Left hindlimb (tissue), 1 donor: ENCODE measurements at places on chromosomes 6 and 20.

DNA sequence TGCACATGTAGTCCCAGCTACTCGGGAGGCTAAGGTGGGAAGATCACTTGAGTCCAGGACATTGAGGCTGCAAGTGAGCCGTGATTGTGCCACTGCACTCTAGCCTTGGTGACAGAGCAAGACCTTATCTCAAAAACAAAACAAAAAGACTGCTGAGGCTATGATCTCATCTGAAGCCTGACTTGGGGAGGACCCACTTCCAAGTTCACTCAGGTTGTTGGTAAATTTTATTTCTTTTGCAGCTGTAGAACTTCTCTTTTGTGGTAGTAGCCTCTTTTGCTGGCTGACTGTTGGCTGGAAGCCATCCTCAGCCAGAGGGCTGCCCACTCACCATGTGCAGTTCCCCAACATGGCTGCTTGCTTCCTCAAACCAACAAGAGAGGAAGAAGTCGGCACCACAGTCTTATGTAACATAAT, 36.8 kb upstream of the ME1 start:
- no peak for DNase-seq

- no peak for DNase-seq
Measured at GRCh38 chr20:11186301-11187008, 512.7 kb upstream of the JAG1 start.

- peak; percentile 80 for DNase-seq
Measured at GRCh38 chr6:42453654-42454427, 2.1 kb upstream of the TRERF1 start.

DNA sequence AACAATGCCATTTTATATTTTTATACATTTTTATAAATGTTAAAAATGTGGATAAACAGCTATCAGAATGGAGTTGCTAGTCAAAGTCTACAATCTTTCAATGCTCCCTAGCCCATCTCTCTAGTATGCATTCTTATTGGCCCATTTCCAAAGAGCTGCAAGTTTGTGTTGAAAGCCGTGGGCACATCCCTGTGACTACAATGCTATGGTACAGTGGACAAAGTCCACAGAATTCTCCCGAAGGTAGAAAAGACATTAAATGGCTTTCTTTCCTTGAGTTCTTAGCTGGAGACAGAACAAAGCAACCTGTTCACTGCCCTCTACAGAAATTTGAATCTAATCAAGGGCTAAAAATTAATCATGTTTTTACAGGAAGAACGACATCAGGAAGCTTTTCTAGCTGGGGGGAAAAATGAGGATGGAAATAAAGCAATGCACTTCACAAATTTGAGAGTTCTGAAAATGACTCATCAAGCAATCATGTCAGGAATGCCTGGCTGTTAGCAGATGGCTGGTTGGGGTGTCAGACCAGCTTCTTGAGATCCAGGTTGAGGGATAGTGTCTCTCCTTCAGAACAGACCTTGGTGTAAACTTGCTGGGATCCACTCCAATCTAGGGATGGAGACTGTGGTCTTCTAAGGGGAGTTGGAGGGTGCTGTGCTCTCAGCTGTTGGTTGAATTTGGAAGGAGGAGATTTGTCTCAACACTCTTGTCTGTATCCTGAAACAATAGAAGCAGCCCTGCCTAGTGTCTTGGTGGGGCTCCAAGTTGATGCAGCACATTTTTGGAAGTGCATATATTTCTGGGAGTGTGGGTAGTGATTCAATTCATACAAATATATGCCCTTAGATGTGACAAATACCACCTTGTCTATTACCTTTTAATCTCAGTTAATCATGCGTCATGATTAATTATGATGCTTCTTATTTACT, 143.4 kb upstream of the PHACTR1 start:
- DNase-seq, result no peak

DNA sequence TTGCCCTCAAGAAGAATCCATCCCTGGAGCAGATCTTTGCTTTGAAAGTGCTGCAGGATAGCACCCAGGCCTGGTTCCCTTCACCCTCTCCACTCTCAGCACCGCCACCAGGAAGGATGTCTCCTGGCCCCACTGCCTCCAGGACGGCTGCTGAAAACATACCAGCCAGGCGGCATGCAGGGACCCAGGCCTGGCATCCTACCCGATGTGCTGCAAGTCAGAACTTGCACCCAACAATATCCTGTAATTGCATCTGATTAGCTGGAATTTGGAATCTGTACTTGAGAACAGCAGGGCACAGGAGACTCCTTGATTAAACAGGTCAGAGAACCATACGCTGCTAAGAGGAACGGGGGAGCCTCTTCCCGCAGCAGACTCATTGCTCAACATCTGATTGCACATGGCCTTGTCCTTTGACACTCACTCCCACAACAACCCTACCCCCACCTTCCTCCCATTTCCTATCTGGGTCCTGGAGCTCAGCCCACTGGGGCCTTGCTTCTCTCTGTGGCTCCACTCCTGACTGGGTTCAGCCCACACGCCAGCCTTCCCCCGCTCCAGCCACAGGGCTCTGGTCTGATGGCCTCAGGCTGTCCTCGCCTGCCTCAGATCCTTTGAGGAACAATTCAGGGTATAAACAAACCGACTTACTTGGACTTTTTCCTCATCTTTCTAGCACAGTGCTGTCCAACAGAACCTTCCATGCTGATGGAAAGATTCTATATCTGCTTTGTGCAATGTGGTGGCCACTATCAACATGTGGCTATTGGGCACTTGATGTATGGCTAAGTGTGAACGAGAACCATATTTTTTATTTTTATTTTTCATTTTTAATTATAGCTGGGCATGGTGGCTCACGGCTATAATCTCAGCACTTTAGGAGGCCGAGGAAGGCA, 78.0 kb downstream of the FGD2 start:
- DNase-seq, result no peak

DNA sequence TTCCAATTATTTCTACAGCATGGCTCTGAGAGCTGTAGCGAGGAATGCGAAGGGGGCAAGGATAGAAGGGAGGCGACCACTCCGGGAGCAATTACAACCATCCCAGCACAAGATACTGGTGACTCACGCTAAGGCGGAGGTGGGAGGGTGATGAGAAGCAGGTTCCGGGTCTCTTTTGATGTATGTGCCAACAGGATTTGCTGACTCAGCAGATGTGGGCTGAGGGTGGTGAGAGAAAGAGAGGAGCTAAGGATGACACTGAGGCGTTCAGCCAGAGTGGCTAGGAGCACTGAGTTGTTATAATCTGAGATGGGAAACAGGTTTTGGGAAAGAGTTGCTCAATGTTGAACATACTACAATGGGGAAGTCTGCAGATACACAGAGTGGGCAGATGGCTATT, 9.3 kb upstream of the TXNDC5 start:
- no peak for DNase-seq

- no peak for DNase-seq
Measured at GRCh38 chr6:27293436-27294098, 18.5 kb downstream of the POM121L2 start.

DNA sequence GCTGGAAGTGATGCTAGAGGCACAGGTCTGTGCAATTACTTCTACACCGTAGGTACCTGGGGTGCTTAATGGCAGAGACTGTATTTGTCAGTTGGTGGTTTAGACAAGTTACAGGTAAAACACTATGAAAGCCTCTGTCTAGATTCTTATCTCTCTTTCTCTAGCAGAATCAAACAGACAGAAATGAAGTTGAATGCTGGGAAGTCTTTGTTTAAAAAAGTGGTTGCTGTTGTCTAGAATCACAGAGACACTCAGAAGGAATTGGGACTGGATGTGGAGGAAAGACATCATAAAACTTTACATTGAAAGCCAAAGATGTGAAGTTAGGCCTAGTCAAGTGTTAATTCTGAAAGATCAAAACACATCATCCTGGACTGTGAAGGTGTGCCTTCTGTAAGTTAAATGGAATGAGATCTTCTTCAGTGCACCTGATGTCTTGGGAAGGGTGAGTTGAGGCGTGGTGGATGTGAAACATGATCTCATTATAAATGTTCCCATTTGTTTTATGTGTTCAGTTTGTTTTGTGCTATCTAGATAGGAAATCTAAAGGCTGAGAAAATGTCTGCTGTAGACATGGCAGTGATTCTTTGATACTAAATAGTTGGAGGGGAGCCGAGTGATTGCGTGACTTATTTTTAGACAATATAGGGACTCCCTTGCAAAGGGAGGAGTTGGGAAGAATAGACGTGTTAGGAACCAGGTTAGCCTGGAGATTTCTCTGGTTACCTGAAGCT, 290.2 kb downstream of the SOX4 start:
- DNase-seq, result no peak

DNA sequence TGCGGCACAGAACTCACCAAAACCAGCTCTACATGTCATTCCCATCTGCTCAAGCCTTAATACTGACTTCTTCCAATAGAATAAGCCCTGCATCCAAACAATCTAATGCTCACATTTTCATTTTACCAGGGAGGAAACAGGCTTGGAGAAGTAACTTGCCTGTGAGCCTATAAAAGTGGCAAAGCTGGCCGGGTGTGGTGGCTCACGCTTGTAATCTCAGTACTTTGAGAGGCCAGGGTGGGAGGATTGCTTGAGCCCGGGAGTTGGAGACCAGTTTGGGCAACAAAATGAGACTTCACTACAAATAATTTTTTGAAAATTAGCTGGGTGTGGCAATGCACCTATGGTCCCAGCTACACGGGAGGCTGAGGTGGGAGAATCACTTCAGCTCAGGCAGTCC, 133.7 kb downstream of the LY86 start:
- DNase-seq, result no peak

DNA sequence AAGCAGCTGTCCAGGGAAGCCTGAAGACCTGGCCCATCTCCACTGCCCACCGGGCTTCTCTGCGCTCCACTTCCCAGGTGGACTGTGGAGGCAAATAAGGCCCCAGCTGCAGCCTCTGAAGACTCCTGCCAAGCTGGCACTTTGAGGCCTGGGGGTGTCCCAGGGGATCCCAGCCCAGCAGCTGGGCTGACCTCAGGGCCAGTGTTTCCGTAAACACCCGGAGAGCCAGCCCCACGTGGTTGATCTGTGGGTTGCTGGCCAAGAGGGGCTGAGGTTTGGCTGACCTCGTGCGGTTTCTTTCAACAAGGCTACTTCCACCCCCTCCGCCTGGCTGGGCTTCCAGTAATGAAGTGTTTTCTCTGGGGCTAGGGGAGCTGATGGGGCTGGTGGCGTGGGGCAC, 12.4 kb upstream of the CCN5 start:
- peak; percentile 91 for DNase-seq

DNA sequence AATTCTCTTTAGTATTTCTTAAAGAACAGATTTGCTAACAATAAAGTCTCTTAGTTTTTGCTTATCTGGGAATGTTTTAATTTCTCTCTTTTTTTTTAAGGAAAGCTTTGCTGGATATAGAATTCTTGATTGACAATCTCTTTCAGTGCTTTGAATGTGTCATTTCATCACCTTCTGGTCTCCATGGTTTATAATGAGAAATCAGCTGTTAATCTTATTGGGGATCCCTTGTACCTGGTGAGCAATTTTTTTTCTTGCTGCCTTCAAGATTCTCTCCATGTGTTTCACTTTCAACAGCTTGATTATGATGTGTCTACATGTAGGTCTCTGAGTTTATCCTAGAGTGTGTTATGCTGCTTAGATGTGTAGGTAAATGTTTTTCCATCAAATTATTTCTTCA, 16.4 kb upstream of the PSMF1 start:
- DNase-seq, result no peak

DNA sequence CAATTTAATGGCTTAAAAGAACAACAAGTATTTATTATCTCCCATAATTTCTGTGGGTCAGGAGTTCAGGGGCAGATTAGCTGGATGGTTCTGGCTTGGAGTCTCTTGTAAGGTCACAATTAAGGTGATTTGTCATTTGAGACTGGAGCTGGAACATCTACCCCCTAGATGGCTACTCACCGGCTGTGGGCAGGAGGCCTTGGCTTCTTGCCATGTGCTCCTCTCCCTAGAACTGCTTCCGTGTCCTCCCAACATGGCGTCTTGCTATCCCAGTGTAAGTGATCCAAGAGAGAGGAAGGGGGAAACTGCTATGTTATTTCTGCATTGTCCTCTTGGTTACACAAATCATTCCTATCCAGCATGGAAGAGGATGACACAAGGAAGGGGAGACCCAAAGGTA, 210.2 kb upstream of the ECI2 start:
- no peak for DNase-seq

DNA sequence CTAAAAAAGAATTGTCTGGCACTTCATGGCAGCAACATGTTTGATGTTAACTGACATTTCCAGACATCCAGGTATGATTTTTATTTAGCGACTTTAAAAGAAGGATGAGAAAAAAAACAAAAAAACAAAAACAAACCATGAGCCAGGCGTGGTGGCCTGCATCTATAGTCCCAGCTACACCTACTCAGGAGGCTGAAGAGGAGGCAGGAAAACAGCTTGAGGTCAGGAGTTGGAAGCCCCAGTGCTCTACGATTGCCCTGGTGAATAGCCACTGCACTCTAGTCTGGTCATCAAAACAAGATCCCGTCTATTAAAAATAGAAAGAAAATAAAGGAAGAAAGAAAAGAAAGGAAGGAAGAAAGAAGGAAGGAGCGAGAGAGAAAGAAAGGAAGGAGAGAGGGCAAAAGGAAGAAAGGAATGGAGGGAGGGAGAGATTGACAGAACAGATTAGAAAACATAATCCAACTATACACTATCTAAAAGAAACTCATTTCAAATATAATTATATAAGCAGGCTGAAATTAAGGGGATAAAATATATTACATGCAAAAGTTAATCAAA, 141.6 kb downstream of the TRIM27 start:
- DNase-seq, result no peak

GRCh38 chr20:45826381-45827019, 612 bp downstream of the TNNC2 start:
- DNase-seq, result peak; percentile 60

GRCh38 chr6:99185525-99185924, 163.9 kb downstream of the FAXC start:
- no peak for DNase-seq

DNA sequence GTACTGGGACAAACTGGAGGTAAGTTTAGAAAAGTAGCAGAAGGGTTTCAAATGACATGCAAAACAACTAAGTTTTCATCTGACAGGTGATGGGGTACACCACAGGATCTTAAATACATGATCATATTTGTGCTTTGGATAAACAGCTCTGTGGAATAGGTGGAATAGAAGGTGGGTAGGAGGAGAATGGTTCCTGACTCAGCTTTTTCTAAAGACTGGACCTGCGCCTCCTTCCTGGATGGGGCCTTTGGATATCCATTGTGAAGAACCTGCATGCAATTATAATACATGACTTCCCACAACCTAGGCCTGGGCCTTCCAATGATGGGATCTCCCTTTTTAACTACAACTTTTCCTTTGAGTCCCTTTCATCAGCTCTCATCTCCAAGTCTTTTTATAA, 145.9 kb downstream of the AHI1 start:
- no peak for DNase-seq
